ENCODE measurements at places on chromosomes 2 and 18.

DNA sequence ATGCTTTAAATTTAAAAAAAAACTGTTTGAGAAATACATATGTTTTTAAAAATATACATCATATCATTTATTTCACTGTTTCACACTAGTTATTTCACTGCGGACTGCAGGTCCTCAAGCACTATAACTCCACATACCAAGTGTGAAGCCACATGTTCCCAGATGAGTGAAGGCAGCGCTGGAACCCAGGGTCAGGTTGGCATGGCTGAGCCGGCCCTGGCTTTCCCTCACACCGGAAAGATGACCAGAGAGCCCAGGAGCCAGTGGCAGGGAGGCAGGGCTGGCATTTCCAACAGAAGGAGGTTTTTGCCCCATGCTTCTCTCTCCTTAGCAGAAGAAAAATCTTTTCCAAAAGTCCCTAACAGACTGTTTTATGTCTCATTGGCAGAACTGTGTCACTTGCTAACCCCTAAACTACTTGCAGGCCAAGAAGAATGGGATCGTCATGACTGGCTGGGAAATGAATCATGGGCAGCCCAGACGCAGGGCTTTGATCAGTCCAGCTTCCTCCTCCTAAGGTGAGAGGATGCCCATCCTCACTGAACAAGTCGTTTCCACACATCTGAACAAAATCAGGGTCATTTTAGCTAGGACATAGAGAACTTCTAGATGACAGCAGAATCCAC, 287.6 kb upstream of the HNRNPA3 start:
- DNase-seq, result no peak

- DNase-seq, result no peak
Observed at GRCh38 chr18:39232937-39233336, 1667.3 kb upstream of the CELF4 start.

DNA sequence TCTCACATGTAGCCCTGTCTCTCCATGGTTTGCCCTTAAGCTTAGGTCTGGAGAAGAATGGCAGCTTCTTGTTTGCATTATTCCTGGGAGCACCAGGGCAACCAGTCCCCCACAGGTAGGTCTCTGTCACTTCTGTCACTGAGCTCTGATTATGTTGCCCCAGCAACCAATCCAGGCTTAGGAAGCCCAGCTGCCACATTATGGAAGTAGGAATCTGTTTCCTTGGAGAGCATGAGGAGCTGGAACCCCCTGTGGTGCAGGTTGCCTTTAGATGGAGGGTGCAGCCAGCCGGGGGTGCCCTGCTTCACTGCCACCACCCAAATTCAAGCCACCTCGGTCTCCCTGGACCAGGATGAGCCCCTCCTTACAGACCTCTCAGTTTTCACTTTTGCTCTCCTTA, 4.8 kb downstream of the RESP18 start:
- DNase-seq, result no peak

DNA sequence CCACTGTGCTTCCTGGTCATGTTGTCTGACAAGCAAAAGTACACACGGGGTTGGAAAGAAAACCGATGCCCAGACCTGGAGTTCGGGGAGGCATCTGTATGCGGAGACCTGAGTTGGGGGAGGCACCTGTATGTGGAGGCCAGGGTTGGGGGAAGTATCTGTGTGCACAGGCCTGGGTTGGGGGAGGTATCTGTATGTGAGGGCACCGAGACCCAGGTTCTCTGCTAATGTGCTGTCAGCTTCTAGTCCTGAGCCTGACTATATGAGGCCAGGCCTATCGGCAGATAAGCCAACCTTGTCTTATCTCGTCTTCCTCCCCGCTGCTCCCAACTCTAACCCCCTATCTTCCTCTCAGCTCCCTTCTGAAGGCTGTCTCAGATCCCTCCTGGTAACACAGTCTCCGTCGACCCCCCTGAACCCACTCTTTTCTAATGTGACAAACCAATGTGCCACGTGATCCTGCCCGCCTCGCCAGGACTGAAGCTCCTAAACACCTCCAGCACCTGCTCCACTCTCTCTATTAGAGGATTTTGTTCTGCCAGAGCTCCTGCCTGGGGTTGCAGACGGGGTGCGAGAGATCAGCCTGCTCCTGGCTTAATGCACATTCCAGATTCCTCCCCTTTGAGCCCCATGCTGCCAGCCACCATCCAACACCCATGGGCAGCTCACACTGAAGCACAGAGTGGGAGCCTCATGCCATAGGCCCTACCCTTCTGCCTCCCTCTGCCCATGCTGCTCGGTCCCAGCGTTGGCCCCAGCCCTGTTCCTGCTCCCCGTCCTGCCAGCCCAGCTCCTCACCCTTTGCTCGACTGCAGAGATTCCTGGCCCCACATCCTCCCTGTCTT, 188.4 kb downstream of the SH3BP4 start:
- DNase-seq, result no peak

GRCh38 chr2:223214394-223215253, 162.6 kb downstream of the KCNE4 start:
- DNase-seq, result no peak

DNA sequence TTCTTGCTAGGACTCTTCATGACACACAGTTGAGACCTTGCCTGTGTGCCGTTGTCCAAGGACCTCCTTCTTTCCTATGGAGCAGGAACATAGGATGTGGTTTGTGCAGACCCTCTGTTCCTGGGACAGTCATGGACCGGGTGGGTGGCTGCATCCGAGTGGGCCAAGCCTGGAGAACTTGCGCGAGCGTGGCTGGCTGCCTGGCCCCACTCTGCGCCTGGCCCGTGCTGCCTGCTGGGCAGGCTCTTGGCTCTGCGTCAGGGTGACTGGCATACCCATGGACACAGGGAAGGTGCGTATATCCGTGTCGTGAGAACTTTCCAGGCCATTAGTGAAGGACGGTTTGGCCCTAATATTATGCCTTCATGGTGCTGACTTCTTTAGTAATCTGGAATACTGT, 68.2 kb downstream of the DCDC2C start:
- DNase-seq, result no peak

GRCh38 chr18:13390711-13391110, 172.2 kb downstream of the LDLRAD4 start:
- no peak for DNase-seq

DNA sequence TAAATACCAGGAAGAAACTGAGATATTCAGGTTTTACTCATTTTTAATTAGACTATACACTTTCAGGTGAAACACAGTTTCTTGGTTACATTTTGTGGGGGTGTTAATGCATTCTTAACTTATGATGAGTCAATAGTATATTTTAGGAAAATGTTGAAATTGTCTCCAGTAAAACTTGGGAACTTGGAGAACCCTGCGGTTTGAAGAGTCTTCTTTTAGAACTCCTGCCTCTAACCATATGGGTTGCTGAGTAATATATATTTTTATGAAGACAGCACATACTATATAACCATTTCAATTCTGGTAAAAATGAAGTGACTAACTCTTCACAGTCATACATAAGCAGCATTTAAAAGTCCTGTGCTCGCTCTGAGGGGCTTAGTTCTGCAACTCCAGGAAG, 308.2 kb upstream of the LRATD1 start:
- peak; percentile 43 for DNase-seq

DNA sequence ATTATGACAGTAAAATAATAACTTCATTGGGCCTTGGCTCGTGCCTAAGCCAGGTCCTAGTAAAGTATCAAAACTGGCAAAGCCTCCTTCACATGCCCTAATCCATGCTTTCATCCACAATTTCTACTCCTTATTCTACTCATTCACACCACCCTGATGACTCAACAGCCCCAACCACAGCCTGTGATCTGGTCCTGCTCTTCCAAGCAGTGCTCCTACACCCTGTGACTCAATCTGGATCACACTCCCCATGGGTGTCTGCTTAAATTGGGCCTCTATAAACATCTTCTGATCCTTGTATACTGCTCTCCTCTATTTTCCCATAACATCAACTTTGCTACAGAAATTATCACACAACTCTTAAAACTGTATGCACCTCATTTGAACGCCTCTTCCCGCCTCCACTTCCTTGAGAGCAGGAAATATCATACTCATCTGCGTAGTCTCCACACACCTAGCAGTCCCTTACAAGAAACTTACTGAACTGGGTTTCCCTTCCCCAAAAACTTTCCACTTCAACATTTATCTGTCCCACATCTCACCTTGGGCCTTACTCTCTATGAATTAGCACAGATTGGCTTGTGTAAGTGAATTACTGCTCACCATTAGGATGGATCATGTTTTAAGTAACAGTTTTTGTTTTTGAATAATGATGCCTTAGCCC, 15.9 kb downstream of the GTF3C3 start:
- DNase-seq, result peak; percentile 41

DNA sequence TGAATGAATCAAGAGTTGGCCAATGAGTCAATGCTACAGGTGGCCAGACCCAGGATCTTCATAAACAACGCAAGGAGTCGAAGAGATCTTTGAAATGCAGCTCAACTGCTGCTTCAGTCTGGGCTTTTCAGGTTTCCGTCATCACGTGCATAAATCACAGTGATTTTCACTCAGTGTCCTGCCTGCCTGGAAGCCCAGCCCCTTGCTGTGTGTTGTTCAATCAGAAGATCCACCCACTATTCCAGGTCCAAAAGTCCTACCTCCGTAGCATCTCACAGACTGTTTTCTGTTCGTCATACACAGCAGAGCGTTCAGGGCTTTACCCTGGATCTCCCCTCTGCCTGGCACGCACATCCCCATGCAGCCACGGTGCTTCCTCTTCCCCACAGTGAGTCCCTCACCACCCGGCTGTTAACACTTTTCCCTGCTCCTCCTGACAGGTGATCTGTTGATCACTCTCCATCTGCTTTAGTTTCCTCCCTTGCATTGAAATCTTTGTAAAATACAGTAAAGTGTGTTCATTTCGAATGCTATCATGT, 216.3 kb downstream of the MYT1L start:
- DNase-seq, result no peak

DNA sequence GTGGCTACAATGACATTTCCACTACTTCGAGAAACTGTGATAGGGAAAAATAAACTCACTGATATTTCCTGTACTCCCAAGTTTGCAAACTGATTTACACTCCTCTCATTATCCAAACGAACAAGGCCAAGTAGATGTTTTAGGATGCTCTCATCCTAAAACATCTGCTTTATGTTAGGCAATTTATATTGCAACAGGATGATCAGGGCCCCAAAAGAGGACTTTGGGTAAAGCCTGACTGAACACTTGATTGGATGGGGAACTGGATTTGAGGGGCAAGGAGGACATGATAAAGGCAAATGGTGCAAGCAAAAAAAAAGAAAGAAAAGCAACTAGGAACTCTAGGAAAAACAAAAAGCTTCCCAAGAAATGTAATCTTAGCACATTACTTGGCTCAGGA, 2.1 kb upstream of the HES6 start:
- no peak for DNase-seq

DNA sequence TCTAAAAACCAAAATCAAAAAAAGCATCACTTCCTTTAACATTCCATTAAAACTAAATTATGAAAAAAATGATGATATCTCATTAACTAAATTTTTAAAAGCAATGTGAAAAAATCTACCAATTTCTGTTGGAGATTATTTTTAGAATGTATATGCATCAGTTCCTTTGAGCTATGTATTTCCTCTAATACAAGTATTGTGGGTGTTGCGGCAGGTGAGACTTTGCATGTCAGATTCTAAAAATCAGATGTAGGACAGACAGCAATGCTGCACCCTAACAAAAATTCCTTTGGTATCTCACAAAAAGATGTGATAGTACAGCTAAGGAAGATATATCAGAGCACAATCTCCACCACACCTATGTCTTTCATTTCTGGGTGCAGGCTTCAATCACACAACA, 6.8 kb downstream of the MBD2 start:
- DNase-seq, result no peak

DNA sequence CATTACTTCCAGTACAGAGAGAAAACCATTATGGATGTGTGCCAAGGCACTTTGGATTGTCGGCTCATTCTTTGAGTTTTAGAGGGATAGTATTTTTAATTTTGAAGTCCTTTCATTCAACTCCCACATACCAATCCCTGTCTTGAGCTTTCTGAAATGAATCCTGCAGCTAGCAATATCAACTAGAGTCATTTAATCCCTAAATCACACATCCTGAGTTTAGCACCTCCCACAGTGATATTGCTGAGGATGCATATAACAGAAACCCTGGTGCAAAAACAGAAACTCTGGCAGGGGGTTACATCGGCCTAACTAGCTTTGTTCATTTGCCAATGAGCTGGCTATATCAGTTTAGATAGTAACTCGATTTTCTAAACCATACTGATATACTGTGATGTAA, 427.3 kb downstream of the LRP1B start:
- no peak for DNase-seq

GRCh38 chr18:33467531-33467930, 27.0 kb upstream of the CCDC178 start:
- DNase-seq, result peak; percentile 6

DNA sequence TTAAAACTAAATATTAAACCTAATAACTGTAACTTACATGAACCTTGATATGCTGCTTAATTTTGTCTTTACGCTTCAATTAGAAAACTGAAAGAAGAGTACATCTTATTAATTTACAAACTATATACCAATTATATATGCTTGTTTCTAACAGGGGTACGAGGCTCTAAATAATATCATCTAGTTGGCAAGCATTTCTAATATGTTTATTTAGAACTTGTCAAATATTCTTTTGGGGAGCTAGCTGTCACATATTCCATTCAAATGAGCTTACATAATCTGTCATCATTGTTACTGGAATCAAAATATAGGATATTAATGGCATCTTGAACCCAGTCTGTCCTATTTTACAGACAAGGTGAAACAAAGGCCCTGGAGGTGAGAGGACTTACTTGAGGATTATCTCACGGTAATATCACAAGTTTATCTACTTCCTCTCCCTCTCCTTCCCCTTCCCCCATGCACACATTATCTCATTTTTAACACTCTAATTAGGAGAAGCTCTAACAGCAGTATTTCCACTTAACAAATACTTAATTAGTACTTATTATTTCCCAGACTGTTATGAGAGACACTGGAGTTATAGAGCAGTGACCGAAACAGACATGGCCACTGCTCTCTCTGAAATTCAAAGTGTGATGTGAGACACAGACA, 3.5 kb downstream of the PRKD3 start:
- DNase-seq, result no peak

DNA sequence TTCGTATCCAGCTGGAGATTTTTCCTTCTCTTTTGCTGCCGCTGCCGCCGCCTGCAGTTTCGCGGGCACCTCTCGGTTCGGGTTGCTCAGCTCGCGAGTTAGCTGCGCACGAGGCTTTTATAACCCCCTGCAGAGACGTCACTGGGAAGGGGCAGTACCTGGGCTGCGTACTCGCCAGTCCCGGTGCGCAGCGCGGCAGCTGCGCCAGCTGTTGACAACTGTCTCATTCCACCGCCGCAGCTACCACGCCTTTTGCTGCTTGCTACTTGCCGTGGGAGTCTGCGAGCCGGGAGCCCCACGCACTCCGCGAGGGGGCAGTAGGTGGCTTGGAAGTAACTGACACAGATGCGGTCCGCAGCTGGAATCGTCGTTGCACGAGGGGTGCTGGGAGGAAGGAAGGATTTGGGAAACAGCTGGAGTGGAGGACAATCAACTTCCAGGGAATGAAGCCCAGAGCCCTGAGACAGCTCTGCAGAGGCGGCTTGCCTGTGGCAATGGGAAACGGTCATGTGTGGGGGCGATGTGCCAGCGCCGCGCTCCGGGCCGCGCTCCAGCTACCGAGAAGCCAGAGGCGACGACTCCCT, at the start of gene TACR1:
TACR1 (minus strand) TSS at position 93 of the 584 bp plus-strand sequence. CDS start 586 bp downstream, outside the sequence.
- DNase-seq, result peak; percentile 64
